ENCODE measurements at places on chromosomes 6 and 20.

GRCh38 chr20:19658137-19658536 is 99.9 kb upstream of the RIN2 start:
- no peak for DNase-seq

GRCh38 chr6:151900256-151900655 is 92.8 kb downstream of the ESR1 start:
- no peak for DNase-seq

DNA sequence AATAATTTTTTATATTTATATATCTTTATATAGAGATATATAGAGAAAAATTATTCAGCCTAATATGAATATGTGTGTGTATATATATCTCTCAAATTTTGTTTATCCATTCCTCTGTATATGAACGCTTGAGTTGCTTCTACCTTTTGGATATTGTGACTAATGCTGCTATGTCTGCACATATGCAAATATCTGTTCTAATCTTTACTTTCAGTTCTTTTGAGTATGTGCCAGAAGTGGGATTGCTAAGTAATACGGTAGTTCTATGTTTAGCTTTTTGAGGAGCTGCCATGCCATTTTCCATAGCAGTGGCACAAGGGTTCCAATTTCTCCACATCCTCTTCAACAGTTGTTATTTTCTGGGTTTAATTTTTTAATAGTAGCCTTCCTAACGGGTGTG is 72.8 kb upstream of the CEP85L start:
- no peak for DNase-seq

GRCh38 chr20:37902504-37903313 is at the start of gene VSTM2L:
Gene VSTM2L (plus strand): TSS chr20:37903127. CDS start chr20:37903351, 224 bp downstream.
- DNase-seq = no peak

DNA sequence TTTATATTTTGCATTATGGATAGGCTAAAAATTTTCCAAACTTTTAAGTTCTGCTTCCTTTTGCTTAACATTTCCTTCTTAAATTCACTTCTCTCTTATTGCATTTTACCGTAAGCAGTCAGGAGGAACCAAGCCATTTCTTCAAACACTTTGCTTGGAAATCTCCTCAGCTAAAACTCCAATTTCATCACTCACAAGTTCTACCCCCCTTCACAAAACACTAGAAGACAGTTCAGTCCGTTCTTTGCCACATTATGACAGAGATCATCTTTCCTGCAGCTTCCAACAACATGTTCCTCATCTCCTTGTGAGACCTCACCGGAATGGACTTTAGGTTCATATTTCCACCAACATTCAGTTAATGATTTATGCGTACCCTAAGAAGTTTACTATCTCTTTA is 79.2 kb upstream of the LY86 start:
- no peak for DNase-seq

DNA sequence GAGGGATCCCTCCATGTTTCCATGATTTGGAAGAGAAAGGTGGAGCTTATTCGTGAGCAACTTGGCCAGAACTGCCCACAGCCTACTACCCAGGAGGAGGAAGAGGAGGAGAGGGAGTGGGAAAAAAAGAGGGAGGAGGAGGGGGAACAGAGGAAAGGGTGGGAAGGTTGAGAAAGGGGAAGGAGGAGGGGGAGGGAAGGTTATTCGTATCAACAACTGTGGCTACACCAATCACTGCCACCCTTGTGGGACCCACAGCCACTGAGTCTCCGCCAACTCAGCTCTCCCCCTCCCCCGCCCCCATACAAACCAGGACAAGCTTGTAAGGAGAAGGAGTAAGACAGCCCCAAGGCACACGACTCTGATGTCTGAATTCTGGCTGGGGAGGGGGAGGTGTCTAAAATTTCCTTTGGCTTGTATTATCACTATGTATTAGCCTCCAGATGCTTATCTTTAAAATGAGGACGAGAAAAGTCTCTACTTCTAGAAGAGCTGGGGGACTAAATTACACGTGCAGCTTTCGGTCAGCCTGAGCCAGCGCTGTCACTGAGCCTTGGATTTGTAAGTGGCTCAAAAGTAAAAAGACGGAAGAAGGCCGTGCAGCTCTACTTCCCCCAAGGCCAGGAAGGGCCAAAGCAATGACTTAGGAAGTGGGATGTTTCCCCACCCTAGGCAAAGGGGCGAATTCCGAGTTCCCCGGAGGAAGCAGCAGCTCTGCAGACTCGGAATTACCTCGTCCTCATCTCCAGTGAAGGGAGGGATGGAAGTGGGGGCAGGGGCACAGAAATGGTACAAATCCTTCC is 1.0 kb downstream of the FKBP1A start:
- no peak for DNase-seq

DNA sequence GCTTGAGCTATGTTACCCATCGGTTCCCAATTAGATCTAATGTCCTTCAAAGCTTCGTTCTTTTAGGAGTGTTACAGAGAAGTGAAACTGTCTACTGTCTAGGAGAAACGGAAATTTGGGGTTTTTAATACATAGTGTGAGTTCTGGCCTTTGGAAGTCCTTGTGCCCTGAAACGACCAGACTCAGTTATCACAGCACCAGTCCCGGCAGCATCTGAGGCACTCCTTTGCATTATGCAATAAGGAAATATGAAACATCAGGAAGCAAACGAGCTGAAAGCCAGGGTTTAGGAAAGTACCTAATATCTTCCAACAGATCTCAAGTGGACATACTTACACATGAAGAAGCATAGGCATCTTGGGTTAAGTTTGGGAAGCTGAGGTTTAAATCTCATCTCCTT is 61.8 kb upstream of the ADGRF1 start:
- DNase-seq = no peak

- DNase-seq = no peak
These were observed 297.2 kb upstream of the JARID2 start for GRCh38 chr6:14948586-14949245.

DNA sequence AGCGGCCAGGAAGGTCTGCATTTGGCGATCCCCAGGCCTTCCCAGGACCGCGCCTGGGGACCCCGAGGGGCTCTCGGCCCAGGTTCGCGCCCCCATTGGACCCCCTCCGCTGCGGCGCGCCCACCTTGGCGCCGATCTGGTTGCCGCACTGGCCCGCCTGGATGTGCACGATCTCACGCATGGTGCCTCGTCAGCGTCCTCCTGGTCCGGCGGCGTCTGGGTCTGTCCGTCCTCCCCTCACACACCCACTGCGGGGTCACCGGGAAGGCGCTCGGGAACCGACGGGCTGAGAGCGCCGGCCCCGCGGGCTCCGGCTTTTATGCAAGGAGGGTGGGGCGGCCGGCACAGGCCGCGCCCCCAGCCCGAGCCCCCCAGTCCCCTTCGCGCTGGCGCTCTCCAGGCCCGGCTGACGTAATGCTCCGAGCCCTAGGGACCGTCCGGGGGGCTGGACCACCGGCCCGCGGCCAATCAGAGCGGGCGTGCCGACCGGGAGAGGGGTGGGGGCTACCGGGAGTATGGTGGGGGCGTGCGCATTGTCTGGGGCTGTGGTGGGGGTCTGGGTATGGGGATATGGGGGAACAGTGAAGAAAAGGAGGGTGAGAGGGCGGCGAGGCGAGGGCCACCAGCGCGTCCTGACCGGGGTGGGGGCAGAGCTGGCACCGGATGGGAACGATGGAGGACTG is at the start of gene TUBB2B:
Gene TUBB2B, minus strand, starts transcription at position 291 of the 683 bp plus-strand sequence. Its CDS starts 110 bp downstream, at position 181.
- DNase-seq = peak; percentile 95

DNA sequence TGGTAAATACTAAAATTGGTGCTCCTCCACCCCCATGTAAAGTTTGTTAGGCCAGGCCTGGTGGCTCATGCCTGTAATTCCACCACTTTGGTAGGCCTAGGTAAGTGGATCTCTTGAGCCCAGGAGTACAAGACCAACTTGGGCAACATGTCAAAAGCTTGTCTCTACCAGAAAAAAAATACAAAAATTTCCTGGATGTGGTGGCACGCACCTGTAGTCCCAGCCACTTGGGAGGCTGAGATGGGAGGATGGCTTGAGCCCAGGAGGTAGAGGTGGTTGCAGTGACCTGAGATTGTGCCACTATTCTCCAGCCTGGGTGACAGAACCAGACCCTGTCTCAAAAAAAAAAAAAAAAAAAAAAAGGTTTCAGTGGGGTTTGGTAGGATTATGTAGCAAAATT is 41.7 kb downstream of the ITCH start:
- no peak for DNase-seq

DNA sequence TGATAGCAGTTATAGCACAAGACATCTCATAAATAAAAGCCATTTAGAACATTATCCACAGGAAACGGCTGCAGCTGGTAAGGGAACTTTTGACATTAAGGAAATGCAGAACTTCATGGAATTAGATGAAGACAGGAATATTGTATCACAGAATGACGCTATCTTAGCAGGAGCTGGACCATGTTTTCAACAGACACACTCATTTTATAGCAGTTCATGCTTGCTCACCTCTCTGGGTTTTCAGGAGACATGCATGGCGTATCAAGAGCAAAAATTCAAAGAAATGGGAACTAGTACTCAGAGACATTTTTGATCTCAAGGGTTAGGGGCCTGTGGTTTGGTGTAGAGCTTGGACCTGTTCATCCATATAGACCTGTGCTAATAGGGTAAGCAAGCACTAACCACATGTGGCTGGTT is 125.0 kb downstream of the FYN start:
- DNase-seq = no peak

GRCh38 chr20:41508335-41508734 is 109.8 kb downstream of the CHD6 start:
- no peak for DNase-seq

- DNase-seq = no peak
These were observed 33.2 kb downstream of the SYNDIG1 start for GRCh38 chr20:24502661-24503060.

DNA sequence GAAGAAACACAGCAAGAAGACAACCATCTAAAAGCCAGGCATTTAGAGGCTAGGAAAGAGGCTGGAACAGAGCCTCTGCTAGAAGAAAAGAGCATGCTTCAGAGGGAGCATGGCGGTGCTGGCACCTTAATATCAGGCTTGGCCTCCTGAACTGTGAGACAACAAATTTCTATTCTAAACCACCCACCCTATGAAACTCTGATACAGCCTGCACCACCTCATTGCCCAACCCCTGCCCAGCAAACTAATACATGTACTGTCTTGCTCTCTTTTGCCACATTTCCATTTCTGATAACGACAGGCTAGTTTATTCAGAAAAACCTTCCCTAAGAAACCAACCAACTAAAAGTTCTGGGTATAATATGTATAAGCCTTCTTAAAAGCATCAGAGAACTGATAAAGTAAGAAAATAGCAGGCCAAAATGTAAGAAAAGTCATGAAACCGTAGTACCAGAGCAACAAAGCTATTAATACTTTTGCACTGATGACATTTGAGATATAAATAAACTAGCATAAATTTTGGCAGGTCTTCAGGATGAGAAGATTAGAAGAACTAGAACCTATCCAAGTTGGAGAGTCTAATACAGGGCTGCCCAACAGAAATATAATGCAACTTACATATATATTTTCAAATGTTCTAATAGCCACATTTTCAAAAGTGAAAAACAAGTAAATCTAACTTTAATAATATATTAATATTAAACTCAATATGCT is 184.7 kb upstream of the HSF2 start:
- no peak for DNase-seq

GRCh38 chr6:162442687-162443086 is 284.9 kb downstream of the PRKN start:
- no peak for DNase-seq

DNA sequence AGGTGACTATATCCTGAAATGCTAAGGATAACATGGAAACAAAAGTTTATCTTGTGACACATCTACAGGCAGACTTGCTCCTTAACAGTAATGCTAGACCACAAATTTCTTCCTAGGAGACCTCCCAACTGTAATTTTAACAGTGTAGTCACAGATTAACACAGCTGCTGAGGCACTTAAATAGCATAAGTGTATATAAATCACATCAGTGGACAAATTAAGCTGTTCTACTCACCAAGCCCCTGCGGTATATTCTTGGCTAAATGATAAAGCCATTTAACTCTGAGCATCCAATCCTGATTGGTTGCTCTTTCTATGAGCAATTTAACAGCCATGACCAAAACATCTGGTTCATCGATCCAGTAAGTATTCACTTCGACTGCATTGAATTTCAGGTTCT is 73.3 kb upstream of the LYRM2 start:
- DNase-seq = peak; percentile 4

DNA sequence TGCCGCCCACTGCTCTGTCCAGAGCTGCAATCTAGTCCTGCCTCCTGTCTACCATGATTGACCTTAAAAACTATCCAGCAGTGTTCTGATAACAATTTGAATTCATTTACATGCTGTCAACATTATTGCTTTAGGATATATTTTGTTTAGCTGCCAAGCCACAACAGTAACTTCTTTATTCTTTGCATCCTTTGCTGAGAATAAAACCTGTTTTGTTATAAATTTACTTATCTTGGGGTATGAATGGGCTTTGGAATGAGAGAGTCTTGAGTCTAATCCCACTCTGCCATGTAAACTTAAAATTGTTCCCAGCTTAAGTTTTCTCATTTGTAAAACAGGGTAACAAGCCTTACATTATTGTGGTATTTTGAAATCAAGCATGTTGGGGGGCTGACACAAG is 116.4 kb downstream of the FLRT3 start:
- DNase-seq = no peak

DNA sequence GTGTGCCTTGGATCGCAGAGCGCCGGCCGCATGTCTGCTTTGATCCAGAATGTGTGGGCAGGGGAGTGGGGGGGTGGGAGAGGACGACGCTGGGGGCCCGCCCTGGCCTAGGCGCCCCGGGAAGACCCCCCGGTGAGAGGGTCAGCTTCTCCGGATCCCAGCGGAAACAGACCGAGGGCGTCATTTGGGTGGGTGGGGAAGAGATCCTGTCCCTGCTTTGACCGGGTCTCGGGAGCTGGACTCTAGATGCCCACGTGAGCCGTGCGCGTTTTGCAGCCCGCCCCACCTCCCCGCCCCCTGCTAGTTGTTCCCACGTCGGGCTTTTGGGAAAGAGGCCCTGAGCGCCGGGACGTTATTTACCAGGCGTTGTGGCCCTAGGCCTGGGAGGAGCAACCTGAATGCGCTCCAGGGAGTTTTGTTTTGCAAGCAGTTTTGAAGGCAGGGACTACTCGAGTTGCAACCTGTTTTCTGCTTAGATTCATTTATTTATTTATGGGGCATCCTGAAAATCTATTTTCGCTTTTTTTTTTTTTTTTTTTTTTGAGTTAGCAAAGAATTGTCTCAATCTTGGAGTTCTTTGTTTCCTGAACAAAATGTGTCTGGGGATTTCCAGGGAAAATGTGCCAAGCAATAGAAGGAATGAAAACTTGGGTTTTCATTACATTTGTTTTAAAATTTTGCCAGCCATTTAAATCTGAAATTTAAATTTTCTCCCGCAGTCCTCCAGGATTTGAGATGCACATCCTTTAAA is 1.6 kb downstream of the DSP start:
- DNase-seq = no peak

DNA sequence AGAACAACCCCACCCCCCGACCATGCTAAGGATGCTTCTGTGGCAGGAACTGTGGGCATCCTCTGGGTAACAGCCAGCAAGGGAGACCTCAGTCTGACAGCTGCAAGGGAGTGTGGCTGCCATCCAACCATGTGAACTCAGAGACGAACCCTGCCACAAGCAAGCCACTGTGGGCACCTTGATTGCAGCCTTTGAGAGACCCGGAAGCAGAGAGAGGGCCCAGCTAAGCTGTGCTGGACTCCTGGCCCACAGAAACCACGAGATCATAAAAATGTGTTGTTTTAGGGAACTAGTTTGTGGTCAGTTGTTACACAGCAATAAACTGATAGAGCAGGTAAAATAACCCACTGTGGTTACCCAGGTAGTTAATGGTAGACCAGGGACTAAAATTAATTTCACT is 414.6 kb downstream of the CDH26 start:
- DNase-seq = no peak

Measured in NCI-H1436 (cell line).